ENCODE measurements at places on chromosomes 4 and X.

- DNase-seq = peak; percentile 83
Observed at GRCh38 chr4:38562751-38563198, 101.2 kb upstream of the KLF3 start.

- DNase-seq = no peak
Observed at GRCh38 chrX:111608724-111609123, 72.2 kb upstream of the ALG13 start.

DNA sequence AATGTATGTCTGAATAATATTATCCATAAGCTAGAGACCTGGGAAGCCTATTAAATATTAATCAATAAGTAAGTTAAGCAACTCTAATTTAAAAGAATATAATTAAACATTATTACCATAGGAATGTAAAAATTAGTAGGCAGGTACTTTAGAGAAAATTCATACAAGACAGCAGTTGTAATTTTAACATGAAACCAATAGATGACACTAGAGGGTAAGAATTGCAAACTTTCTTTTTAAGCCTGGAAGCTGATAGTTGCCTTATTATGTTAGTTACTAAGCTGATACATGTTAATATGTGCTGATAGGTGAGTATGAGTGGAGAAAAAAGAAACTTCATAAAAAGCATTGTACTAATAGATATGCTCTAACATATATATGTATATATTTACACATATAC is 1157.4 kb downstream of the FAM133A start:
- DNase-seq = peak; percentile 1

GRCh38 chr4:5708449-5709206 is at the start of gene EVC2:
Gene EVC2, minus strand, starts transcription at chr4:5708559. Its CDS starts 46 bp downstream, at chr4:5708513.
- peak; percentile 30 for DNase-seq

DNA sequence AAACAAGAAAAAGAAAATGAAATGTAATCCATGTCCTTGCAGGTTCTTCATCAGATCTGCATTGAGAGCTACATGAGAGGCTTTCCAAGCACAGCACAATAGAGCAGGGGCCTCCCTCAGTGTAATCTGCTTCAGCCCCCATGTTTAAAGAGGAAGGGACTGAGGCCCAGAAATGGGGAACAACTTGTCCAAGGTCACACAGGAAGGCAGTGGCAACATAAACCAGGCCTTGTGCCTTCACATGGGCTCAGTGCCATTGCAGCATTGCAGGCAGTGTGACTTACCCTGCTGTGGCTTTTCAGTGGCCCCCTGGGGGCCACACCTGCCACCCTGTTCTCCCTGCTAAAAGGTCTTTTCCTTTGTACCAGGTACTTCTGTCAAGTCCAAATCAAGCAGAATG is 20.9 kb upstream of the CD99L2 start:
- DNase-seq = no peak

- no peak for DNase-seq
Observed at GRCh38 chr4:181330654-181331201, 912.5 kb upstream of the TENM3 start.

DNA sequence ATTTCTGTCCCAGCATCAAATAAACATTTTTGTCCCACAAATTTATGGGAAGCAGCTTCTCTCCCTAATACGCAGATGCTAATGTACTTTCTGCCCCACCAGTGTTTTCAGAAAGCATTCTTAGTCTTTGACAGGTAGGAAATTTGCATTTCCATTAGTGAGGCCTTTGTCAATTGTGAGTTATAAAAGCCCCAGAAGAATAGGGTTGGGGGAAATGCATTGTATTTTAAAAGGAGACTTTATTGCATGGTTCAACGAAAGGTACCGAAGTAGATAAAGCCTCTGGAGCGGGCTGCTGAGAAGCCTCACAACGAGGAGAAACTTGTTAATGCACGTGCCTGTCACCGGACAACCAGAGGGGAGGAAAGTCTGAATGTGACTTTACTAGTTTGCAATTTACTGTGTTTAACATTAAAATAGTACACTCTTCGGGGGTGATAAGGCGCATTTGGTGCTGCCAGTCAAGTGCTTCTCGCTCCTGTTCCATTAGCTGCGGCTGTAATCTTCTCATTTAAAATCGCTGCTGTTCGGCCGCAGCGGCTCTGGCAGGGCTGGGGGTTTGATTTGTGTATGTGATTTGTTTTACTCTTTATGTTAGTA is 63.4 kb downstream of the DCTD start:
- no peak for DNase-seq

GRCh38 chr4:143653031-143653430 is 47.4 kb downstream of the FREM3 start:
- no peak for DNase-seq
